ENCODE measurements at places on chromosomes 12 and 14.
A peak's percentile ranks its signal among the peaks of the same experiment; 100 is the strongest.

GRCh38 chr12:5546616-5547015 lies 114.7 kb downstream of the NTF3 start:
- DNase-seq = no peak

DNA sequence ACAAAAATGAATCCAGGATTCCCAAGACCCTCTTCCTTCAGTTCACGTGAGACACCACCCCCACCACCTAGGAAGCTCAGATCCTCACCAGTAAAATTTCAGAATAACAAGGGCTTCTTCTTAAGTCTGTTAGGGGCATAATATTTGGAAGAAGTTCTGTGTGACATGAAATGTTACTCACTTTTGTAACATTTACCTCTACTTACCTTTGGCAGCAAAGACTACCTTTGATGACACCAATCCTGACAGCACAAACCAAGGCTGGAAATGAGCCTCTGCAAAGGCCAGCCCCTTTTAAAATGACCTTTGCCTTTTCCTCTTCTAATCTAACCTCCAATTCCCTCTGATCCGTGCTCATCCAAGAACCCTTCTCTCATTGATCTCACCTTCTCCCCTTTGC lies 19.4 kb upstream of the KRT77 start:
- DNase-seq = no peak

- no peak for DNase-seq
These were observed 39.7 kb downstream of the ERH start for GRCh38 chr14:69358233-69358963.

GRCh38 chr12:45322810-45323209 lies 106.9 kb downstream of the ANO6 start:
- DNase-seq = no peak

GRCh38 chr14:26525085-26525484 lies 72.7 kb downstream of the NOVA1 start:
- DNase-seq = no peak

- DNase-seq = no peak
These were observed 82.8 kb upstream of the SINHCAF start for GRCh38 chr12:31408763-31409162.

GRCh38 chr12:130796985-130797686 lies 41.9 kb downstream of the STX2 start:
- DNase-seq = no peak

- DNase-seq = no peak
These were observed 337.7 kb downstream of the TMEM121 start for GRCh38 chr14:105864116-105864515.

DNA sequence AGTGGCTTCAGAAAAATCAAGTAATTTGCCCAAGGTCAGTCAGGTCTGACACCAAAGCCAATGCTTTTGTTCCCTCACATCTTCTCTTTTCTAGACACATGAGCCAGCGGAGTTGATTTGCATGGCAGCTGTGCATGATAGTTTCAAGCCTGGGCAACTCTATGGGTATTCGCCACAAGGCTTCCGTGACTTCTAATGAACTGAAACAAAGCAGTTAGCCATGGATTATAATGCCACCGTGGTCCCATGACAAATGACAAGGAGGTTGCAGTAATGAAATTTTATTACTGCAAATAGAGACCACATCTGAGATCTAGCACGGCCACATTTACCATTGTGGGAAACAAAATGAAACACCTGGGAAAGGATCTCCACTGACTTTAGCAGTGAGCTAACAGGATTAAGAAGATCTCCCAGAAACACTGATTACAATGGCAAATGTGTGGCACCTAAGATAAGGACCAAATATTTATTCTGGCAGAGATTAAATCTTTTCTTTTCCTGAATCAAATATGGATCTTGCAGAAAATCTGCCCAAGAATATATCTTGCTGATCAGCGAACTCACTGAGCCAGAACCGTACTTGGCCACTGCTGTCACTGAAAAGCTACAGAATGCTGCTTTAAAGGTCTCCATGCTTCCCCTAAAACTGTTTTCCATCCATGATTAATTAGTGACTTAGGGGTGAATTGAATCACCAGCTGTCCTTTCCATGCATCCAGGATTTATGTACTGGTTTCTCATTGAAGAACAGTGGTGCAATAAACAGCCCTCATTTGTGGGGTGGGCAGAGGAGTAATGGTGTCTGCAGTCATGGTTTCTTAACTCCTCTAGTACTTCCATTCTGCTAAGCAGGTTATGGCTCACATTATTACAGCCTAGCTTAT lies 551.0 kb downstream of the DIO2 start:
- DNase-seq = no peak

DNA sequence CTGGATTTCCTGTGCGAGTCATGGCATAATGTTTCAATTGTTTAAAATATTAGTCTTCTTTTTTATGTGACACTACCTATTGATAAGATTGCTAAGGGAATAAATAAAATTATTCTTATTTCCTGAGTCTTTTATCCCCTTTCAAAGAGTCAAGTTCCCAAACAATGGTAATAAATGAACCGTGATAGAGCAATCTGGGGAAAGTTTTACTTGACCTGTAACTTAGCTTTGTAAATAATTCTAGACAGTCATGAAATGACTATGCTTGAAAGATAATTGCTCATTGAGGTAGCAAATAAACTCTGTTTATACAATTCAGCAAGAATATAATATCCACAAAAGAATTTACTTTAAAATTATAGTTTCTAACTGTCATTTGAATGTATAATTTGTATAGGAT lies 82.1 kb downstream of the TSPAN8 start:
- DNase-seq = no peak

DNA sequence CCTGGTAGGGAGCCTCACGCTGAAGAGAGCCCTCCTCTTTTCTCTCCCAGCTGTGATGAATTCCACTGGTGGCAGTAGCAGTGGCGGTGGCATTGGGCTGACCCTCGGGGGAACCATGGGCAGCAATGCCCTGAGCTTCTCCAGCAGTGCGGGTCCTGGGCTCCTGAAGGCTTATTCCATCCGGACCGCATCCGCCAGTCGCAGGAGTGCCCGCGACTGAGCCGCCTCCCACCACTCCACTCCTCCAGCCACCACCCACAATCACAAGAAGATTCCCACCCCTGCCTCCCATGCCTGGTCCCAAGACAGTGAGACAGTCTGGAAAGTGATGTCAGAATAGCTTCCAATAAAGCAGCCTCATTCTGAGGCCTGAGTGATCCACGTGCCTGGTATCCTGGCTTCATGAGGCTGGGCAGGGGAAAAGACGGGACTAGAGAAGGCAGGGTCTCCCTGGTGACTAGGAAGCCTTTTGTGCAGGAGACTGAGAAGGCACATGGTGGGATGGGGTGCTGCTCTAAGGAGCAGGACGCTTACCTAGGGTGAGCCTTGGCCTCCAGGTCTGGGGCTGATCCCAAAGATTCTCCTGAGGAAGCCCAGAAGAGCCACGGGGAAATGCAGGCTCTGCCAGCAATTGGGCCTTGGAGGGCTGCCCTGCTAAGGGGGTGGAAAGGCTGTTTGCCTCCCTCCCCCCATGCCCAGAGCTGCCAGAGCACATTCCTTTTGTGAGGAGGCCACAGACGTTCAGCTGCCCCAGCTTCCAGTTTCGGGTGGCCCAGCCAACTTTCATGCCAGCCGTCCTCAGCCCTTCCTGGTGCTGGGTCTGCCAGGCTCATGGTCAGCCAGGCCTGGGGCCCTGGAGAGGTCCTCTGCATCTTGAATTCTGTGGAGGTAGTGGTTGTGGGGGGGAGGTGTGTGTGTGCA lies 15.8 kb downstream of the KRT7 start:
- peak; percentile 48 for DNase-seq

DNA sequence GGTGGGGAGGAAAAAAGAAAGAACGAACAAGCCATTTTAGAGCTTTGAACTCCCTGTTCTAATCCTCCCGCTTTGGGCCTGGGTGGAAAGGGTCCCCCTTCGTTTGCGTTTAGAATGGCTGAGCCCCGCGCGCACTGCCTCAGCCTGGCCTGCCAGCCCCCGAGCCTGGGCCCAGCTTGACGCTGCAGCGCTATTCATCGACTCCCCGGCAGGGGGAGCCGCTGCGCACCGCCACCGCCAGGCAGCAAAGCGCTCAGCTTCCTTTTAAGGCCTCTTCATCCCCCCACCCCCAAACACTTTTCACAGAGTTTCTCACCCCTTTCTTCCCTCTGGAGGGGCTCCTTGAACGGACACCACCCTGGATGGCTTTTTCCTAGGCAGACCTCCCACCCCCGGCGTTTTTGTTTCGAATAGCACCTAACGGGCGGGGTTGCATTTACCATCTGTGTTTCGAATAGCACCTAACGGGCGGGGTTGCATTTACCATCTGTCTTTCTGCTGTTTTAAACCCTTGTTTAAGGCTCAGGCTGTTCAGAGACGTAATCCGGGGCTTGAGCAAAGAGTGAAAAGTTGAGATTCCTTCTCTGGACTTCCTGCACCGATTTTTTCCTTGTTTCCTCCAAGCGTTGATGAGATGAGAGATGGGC lies 56.4 kb upstream of the PIWIL1 start:
- peak; percentile 14 for DNase-seq

DNA sequence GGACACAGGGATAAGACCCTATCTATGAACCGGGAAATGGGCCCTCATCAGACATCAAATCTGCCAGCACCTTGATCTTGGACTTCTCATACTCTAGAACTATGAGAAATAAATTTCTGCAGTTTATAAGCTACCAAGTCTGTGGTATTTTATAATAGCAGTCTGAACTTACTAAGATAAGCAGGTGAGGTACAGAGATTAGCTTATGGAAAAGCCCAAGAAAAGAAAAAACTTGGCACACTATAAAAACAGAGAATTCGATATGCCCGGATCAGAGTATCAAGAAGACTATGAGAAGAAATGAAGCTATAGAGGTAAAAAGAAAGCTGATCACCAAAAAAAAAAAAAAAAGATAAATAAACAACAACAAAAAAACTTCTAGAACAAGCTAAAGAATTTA lies 52.6 kb downstream of the EEA1 start:
- no peak for DNase-seq

DNA sequence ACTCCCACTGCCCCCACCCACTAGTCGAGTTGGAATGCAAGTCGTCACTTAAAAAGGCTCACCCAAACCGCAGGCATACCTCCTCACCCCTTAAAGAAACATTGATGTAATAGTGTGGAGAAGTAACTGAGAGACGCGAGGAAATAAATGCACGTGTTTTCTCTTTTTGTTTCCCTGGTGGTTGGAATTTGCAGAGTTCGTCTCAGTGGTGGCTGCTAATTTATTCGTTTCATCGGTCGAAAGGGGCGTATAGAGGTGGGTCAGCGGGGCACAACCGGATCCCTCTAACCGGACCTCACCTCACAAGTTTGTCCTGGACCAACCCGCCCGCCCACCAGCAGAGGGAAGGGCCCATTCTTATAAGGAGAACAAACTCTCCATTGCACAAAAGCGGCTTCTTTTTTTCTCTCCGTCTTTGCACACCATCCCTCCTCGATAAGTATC lies 5.0 kb upstream of the NPAS3 start:
- DNase-seq = no peak

GRCh38 chr14:22059201-22059600 lies 385.6 kb upstream of the OR4E1 start:
- no peak for DNase-seq

- no peak for DNase-seq
These were observed 1.9 kb upstream of the ITGB7 start for GRCh38 chr12:53208877-53209463.

Measured in putamen (tissue), 1 donor.